ENCODE measurements at places on chromosomes 6 and 20. TPM values are rescaled to one million over a fixed set of nuclear protein-coding genes. Genes with fewer than 3 reads are reported as not detected.

Gene TAGAP
- 12.9 TPM for total RNA-seq

Gene CD24
- 63.6 TPM for total RNA-seq

Gene GOPC
- total RNA-seq: 21.5 TPM

GRCh38 chr6:135801755-135802465, 49.6 kb upstream of the PDE7B start:
- no peaks in the 10 kb centered on the region for H3K4me1 ChIP-seq
- H3K27me3 ChIP-seq: no peaks in the 10 kb centered on the region
- H3K36me3 ChIP-seq: no peaks in the 10 kb centered on the region
- no peak for DNase-seq
- no peak overlapping the region for H3K27ac ChIP-seq

DNA sequence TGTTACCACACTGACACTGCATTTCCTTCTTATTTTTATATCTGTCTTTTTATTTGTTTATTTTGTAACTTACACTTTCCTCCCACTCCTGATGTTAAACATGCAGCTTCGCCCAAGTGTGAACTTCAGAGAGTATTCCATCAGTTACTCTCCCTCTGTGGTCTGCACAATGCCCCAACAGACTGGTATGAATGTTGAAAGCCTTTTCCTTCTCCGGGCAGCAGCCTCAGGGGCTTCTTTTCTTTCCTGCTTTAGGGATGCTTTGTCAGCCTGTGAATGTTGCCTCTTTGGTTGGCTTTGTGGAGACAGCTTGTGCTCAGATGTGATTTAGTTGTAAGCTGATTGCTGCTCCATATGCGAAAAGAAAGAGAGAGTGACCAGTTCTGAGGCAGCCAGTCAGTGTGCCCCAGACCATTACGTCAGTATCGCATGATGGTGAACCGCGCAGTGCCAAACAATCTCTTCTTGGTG, 44.0 kb downstream of the SMPDL3A start:
- H3K4me1 ChIP-seq: no peaks in the 10 kb centered on the region
- H3K27ac ChIP-seq: no peak overlapping the region
- no peaks in the 10 kb centered on the region for H3K36me3 ChIP-seq
- no peak overlapping the region for H3K4me3 ChIP-seq
- H3K27me3 ChIP-seq: no peaks in the 10 kb centered on the region

- no peak for DNase-seq
- no peaks in the 10 kb centered on the region for H3K27me3 ChIP-seq
- H3K36me3 ChIP-seq: no peaks in the 10 kb centered on the region
- H3K4me1 ChIP-seq: no peaks in the 10 kb centered on the region
- H3K27ac ChIP-seq: no peak overlapping the region
Observed at GRCh38 chr6:166202321-166202733, 34.7 kb upstream of the TBXT start.

Gene SLC22A7
- not detected for total RNA-seq
